RWPE1 (cell line): ENCODE measurements at places on chromosomes 11 and 22.

GRCh38 chr22:22830193-22830592, 57.4 kb upstream of the IGLL5 start:
- no peak for DNase-seq

DNA sequence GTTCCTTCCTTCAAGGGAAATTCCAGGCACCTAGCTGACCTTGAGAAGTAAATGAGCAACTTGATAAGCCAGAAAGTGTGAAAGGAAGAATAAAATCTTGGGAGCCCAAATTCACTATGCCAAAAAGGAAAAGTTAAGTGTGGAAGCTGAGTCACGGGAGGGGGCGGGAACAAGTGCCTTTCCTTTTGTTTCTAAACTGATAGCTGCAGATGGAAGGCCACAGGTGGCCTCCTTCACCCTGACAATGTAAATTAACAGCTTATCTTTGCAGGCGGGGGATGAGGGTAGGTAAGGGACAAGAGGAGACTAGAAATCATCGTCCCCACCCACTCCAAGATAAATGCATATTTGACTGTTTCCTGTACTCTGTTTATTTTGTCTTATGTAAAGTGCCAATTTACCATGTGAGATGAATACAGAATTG, 36.4 kb upstream of the TREH start:
- DNase-seq = no peak

DNA sequence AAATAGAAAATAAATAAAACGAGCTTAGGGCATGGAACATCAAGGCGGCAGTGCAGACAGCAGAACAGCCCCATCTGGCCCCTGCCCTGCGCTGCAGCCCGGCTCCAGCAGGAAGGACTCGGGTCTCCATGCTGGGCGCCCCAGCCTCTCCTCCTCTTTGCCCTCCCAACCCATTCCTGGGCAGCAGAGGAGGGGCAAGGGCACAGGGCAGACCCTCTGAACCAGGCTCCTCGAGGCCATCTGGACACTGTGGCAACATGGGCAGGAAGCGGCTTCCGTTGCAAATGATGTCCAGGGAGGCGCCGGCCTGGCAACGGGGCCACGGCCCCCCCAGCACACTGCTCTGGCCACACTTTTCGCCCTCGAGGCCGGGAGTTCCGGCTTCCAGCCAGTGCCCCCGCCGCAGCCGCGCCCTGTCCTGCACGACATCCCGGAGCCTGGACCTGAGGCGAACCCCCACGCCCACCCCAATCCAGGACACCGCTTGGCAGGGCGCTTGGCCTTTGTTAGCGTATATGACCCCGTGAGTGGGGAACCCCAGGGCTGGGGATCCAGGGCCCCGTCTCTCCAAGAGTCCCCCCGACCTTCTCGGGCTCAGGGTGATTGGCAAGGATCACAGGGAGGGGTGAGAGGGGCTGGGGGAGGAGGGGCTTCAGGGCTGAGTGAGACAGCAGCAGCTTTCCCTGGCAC, 192.1 kb downstream of the IGLL1 start:
- no peak for DNase-seq

- DNase-seq = no peak
These were observed 70.8 kb upstream of the GNAZ start for GRCh38 chr22:22999523-22999922.

GRCh38 chr22:17496841-17497240, 66.5 kb upstream of the SLC25A18 start:
- no peak for DNase-seq

GRCh38 chr11:82458761-82459160, 274.9 kb downstream of the FAM181B start:
- DNase-seq = no peak

DNA sequence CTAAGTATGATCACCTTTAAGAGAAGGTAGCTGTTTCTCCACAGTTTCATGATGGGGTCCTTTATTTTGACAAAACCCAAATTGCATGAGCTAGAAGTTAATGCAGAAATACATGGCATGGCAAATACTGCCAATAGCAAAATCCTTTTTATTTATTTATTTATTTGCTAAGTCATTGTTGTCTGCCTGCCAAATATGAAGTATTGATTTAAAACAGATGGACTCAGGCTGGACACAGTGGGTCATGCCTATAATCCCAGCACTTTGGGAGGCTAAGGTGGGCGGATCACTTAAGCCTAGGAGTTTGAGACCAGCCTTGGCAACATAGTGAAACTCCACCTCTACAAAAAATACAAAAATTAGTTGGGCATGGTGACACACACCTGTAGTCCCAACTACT, 52.4 kb downstream of the LARGE2 start:
- no peak for DNase-seq

- DNase-seq = no peak
These were observed 92.7 kb downstream of the MSANTD4 start for GRCh38 chr11:105929084-105929955.

DNA sequence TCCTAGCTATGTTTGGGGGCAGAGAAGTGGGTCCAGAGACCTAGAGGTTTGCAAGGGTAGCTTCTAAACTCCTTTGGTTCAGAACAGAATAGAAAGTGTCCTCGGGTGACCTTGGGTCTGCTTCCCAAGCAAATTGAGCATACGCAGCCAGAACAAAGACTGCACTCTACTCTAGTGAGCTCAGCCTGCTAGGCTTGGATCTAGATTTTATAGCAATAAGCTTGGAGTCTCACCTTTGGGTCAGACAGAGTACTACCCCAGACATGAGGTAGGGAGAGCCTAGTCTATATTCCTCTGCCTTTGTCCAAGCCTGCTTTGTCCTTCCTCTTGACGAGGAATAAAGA, 52.6 kb upstream of the ELF5 start:
- no peak for DNase-seq

GRCh38 chr11:1232883-1233321, 10.0 kb downstream of the MUC5B start:
- DNase-seq = no peak

DNA sequence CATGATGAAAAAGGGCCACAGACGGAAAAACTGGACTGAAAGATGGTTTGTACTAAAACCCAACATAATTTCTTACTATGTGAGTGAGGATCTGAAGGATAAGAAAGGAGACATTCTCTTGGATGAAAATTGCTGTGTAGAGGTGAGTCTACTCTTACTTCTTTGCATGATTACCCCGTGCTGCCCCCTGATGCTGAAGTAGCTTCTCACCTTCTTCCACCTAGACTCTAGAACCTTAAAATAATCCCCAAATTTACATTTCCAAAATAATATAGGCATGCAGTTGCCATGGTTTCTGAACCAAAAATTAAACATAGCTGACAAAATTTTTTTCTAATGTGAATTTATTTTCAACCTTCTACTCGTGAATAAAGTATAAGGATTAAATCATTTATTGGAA, 64.2 kb downstream of the SWAP70 start:
- no peak for DNase-seq

- DNase-seq = no peak
These were observed 6.2 kb upstream of the SEC14L6 start for GRCh38 chr22:30552719-30553118.

- peak; percentile 80 for DNase-seq
These were observed 357.3 kb downstream of the CTTN start for GRCh38 chr11:70755410-70756158.

- DNase-seq = no peak
These were observed 15.8 kb downstream of the IGLL1 start for GRCh38 chr22:23564276-23564675.

GRCh38 chr11:9120664-9121468, 29.5 kb upstream of the SCUBE2 start:
- no peak for DNase-seq

DNA sequence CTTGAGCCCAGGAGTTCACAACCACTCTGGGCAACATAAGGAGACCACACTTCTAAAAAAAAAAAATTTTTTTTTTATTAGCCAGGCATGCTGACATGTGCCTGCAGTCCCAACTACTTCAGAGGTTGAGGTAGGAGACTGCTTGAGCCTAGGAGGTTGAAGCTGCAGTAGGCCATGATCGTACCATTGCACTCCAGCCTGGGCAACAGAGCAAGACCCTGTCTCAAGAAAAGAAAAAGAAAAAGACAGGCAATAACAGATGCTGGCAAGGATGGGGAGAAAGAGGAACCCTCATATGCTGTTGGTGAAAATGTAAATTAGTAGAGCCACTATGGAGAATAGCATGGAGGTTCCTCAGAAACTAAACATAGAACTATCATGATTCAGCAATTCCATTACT, 64.8 kb downstream of the PAK1 start:
- DNase-seq = no peak

DNA sequence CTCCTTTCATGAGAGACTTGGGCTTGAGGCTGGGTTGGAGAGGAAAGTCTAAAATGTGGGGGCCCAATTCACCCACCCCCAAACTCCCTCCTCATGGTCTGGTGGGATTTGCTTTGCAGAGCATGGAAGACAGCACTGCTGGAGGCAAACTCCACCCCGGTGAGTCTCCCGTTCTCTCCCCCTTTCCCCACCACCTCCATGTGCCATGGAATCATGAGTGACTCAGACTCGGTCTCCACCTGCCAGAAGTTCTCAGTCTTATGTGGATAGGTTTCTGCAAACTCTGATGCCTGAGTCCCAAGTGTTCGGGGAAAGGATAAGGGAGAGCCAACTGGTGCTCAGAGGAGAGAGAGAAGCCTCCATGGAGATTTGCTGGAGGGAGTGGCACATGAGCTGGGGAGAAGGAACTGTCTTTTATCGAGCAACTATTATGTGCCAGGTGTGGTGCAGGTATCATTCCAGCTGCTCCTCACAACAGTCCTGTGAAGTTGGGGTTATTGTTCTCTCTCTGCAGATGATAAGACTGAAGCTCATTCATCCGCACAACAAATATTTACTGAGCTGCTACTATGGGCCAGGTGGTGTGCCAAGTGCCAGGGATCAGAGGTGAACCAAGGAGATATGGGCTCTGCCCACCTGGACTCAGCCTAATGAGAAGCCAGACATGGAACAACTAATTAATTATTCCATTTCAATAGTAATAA, 6.6 kb downstream of the PLEKHB1 start:
- no peak for DNase-seq

DNA sequence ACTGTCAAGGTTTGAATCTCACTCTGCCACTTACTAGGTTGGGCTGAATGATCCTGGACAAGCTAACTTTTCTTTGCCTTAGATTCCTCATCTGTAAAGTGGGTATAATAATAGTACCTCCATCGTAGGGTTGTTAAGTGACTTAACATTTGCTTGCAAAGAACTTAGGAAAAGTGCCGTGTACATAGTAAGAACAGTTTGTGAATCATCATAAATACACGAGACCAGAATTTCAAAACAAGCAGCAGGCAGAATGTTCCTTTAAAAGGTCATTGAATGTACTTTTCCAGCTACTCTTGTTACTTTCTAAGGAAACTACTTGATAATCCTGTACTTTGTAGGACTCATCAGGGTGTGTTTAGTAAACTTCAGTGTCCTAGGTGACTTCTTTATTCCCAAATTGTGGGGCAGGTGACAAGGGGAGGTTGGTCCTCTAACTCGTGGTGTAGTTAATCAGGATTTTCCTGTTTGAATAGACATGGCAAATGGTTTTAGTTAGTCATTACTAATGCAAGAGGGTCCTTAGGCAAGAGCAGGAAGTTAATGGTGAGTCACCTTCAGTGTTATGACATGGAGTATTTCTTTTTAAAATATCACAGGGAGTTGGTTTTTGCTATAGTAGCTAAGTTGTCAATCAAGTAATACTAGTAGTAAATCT, 67.9 kb downstream of the YAP1 start:
- peak; percentile 94 for DNase-seq

DNA sequence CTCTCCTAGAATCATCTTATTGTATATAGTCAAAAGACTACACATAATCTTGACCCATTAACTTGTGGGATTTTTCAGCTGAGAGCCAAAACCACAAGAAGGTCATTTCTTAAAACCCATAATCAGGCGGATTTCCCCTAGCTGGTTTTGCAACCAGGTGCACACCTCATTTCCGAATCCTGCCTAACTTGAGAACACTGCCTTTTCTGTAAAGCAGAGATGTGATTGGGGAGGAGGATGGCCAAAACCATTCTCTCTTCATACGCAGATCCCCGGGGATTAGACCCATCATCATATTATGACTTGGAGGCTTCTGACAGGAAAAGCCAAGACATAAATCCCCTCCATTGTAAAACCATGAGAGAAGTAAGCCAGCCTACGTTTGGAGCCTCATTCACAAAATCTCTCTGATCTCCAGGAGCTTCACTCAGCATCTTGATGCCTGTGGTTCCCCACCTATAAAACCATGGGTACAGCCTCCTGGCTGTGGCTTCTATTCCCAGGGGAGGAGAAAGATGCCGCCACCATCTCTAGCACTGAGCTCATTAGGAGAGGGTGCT, 191.3 kb downstream of the KIF18A start:
- DNase-seq = no peak

- DNase-seq = no peak
These were observed 363.0 kb upstream of the CNTN5 start for GRCh38 chr11:98657711-98658110.

DNA sequence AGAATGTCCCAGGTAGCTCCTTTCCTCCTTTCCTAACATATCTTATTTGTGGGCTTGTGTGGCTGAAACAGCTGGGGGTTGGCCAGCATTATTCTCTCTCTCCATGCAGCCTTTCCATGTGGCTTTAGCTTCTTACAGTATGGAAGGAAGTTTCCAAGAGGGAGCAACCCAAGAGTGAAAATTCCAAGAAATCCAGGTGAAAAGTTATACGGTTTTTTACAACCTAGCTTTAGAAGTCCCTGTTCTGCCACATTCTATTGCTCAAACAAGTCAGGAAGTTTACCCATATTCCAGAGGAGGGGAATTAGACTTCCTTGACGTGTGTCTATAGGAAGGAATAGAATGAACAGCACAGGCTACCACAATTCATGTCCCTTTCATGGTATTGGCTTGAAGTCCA, 10.0 kb upstream of the SWAP70 start:
- no peak for DNase-seq

DNA sequence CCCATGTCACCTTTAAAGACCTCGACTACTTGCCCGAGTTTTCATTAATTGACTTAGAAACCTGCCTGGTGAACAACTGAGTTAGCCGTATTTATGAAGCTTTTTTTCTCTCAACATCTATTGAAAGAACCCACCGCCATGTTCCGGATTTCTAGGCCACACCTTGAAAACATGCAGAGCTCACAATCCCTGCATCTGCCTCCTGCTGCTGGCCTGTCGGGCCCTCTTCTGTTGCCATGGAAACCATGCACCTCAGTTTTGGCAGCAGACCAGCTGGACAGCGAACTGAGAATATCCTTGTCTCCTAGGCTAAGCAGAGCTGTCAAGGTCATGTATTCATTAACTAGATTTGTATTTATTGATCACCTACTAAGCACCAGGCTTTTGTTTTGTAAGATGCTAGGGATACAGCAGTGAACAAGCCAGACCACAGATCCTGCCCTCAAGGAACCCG, 4.3 kb upstream of the PATZ1 start:
- no peak for DNase-seq

- DNase-seq = no peak
These were observed 44.7 kb upstream of the PRODH start for GRCh38 chr22:18980829-18981228.
